ENCODE measurements at places on chromosomes 16 and 17.

DNA sequence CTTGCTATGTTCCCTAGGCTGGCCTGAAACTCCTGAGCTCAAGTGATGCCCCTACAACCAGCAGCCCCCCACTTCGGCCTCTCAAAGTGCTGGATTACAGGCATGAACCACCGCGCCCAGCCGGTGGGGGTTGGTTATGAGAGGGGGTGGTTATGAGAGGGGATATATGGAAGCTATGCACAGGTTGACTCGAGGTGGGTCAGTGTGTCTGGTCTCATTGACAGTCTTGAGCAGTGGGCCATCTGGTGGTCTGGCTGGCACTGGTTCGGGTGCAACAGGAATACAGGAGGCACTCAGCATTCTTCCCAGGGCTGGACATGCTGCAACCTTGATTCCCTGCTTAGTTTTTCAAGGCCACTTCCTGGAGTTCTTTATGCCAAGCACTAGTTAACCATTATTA, 5.6 kb upstream of the STX1B start:
- DNase-seq, result no peak

- no peak for DNase-seq
Measured at GRCh38 chr16:67415872-67416793, at the start of gene ZDHHC1. Gene ZDHHC1 (minus strand): TSS chr16:67416477. CDS start chr16:67407775, 8,702 bp downstream.

GRCh38 chr16:74867281-74867849, 92.7 kb upstream of the FA2H start:
- no peak for DNase-seq

DNA sequence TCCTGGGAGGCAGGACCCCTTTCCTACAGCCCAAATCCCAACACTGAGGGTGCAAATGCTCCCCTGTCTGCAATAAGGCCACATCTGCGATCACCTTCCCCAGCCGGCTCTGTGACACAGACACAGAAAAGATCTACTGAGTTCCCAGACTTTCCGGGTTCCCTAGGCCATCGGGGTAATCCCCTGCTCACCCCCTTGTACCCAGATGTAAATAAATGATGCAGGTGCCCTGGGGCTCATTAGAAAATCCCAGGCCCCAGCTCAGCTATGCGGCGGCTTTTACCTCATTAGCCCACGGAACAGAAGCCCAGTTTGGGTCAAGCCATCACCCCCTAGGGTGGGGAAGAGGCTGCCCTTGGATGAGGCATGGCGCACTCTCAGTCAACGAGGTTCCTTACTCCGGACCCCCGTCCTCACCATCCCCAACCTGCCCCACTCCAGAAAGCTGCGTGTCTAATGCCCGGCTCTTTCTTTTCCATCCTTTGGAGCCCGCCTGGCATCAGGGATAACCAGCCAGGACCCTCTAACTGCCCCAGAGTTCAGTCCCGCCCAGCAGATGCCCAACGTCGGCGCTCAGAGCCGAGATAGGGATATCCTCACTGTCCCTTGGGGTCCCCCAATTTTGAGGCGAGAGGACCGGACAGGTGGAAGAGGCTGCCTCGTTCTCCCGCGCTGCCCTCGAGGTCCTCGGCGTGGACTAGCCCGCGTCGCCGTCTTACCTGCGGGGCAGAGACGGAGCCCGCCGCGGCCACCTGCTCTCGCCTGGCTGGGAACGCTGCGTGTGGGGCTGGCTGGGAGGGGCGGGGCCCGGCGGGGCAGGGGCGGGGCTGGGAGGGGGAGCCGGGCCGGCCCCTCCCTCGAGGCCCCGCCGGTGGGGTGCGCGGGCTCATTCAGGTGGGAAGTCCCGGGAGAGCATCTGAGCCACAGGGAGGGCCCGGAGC, at the start of gene ZNF385C:
Gene ZNF385C (minus strand): TSS at position 783 of the 941 bp plus-strand sequence. CDS start 35,417 bp downstream, outside the sequence.
- no peak for DNase-seq

- no peak for DNase-seq
Measured at GRCh38 chr16:28526201-28527099, 12.3 kb downstream of the NUPR1 start.

DNA sequence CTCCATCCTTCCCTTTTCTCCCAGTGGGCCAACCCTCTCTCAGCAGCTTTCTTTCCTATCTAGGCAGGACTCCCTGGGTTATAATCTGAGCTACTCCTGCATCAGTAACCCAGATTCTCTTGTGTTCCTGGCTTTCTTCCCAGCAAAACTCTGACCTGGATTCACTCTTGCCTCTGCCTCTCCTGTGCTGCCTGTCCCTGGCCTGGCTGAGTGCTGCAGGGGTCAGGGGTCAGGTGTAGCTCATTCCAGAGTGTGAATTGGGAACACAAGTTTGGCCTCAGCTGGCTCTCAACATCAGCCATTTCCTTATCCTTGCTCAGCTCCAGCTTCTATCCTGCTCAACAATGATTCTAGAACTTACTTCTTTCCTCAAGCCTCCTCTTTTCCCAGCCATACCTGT, 2.5 kb upstream of the ST6GALNAC2 start:
- no peak for DNase-seq

- DNase-seq, result no peak
Measured at GRCh38 chr17:56149266-56150036, 3.8 kb upstream of the ANKFN1 start.

- DNase-seq, result no peak
Measured at GRCh38 chr17:49071106-49071505, 61.5 kb upstream of the B4GALNT2 start.

GRCh38 chr17:48340916-48341315, 89.1 kb downstream of the SKAP1 start:
- no peak for DNase-seq

DNA sequence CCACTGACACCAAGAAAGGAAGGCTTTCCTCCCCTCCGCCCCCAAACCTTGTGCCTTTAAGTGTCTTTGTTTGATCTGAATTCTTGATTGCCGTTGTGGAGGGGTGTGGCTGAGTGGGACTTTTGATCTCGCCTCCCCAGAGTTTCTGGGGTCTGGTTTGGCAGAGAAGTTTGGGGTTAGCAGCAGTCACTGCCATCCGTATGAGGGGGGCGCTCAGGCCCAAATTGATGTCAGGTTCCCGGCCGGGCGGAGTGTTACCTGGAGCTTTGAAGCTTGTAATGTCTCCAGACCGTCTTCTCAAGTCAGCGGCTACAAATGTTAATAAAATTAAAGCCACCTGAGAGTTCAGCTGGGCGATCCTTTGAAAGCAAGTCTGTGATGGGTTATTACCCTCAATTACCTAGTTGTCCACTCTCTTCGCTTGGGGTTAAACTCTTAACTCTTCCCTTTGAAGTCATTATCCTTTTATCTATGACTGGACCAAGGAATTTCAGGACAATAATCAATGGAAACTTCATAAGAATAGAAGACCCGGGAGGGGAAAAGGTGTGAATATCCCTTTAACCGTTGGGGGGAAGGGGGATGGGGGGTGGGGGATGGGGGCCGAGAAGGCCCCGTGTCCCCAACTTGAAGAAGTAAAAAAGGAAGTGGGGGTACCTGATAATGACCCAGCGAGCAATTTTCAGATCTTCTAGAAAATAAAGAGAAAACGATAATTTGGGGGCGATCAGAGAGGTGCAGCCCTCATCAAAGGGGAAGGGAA, 31.8 kb upstream of the AXIN2 start:
- DNase-seq, result no peak

DNA sequence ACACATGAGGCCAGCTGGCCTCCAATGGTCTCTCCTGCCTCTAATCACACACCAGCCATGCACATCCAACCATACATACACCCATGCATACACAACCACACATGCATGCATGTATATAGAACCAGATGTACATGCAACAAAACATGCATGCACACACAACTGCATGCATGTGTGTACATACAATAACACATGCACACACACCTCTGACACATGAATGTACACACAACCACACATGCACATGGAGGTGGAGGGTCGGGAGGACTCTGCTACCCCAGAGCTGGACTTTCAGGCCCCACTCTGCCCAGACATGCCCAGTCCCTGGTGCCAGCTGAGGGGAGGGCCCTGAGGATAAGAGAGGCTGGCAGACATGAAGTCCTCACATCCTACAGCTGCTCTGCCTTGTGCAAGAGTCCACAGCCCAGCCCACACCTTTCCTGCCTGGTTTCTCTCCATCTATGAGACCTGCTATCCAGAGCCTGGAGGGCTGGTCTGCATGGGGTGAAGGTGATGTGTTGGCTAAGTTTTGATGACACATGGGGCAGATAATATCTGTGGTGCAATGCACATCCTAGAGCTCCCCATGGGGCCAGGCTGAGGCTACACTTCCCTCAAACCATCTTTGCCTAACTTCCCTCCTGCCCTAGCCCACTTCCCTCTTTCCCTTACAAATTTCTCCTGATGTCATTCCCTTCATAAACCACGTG, 50.9 kb upstream of the SDK2 start:
- DNase-seq, result no peak

DNA sequence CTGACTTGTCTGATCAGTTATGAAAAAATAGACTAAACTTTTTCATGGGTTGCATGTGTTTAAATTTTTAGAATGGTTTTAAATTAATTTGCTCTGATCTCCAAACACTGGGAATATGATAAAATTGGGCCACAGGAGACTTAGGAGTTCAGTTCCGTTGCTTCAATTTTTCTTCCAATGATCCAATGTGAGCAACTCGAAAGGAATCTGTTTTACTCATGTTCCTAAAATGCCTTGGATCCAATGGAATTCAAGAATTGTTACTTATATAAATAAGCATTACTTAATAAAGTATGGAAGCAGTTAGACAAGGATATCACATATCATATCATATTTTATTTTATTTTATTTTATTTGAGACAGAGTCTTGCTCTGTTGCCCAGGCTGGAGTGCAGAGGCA, 56.0 kb upstream of the NACA2 start:
- DNase-seq, result no peak

DNA sequence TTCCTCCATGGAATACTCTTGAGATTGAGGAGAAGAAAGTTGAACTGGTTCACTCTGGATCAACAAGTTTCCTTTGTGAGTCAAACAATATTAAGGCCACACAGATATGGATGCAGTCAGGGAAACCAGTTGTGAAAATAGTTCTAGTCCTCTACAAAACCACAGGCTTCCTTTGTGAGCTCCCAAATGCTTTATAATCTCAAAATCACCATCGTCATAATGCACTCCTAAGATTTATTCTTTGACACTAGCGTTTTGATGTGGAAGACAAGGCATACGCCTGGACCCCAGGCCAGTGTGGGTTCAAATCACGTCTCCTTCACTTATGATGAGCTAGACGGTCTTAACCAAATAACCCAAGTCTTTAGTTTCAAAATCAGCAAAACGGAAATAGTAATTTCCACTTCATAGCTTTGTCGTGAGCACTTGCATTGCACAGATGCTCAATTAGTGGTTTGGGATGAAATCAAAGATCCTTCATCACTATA, 142.6 kb downstream of the STX8 start:
- no peak for DNase-seq

- DNase-seq, result no peak
Measured at GRCh38 chr16:55508271-55508921, 476 bp upstream of the LPCAT2 start.
